Retina (tissue), 1 donor: ENCODE measurements at places on chromosomes 1 and 21.

GRCh38 chr1:49298304-49298703 lies 521.6 kb upstream of the BEND5 start:
- DNase-seq: no peak

GRCh38 chr1:227996187-227996950 lies 10.4 kb upstream of the WNT3A start:
- DNase-seq: no peak

DNA sequence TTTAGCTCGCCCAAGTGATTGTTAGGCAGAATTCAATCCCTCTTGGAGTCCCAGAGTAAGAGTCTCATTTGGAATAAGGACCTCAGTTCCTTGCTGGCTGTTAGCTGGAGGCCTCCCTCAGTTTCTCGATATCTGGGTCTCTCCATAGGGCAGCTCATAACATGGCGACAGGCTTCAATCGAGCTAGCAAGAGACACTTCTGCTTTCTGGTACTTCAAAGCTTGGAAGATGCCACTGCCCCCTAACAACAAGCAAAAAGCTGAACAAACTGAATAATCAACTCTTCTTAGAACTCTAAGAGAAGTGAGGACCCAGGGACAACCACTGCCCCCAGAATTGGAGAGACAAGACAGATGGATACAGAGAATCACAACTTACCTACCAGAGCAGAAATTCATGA lies 86.2 kb downstream of the TEX35 start:
- DNase-seq: no peak

- DNase-seq: no peak
Observed at GRCh38 chr1:84497631-84498275, 8.4 kb upstream of the SPATA1 start.

- DNase-seq: no peak
Observed at GRCh38 chr1:212478467-212479025, 45.8 kb downstream of the NENF start.
